ENCODE measurements at places on chromosomes 6 and 20.

GRCh38 chr6:153980171-153980570 is 58.9 kb upstream of the OPRM1 start:
- DNase-seq, result no peak

GRCh38 chr6:108452711-108453195 is 108.0 kb upstream of the FOXO3 start:
- no peak for DNase-seq

GRCh38 chr20:62437927-62438326 is 10.6 kb upstream of the RBBP8NL start:
- DNase-seq, result no peak

GRCh38 chr20:40427026-40427425 is 262.0 kb downstream of the MAFB start:
- DNase-seq, result no peak

GRCh38 chr20:58551631-58552030 is 36.4 kb upstream of the APCDD1L start:
- DNase-seq, result no peak

All from epithelial cell of prostate (primary cell).